Heart right ventricle (tissue), 16 donors: ENCODE measurements at places on chromosomes 5 and 9.

DNA sequence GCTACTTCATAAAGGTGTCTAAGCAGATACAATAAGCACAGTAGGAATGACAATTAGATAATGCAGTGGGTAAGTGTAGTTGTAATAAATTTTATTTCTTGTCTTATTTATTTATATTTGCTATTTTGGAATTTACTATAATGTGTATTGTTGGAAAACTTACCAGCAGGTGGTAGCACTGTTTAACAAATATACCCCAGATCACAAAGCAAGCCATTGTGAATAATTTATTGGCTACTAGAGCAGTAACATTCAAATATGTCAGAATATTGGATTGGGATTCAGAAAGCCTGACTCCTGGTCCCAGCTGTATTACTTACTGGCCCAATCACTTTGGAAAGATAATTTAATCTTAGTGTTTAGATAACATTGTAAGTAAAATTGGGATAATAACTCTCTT lies 78.0 kb downstream of the ISOC1 start:
- DNase-seq = no peak

- no peak for DNase-seq
These were observed 188.0 kb downstream of the SEMA6A start for GRCh38 chr5:116386633-116387032.

DNA sequence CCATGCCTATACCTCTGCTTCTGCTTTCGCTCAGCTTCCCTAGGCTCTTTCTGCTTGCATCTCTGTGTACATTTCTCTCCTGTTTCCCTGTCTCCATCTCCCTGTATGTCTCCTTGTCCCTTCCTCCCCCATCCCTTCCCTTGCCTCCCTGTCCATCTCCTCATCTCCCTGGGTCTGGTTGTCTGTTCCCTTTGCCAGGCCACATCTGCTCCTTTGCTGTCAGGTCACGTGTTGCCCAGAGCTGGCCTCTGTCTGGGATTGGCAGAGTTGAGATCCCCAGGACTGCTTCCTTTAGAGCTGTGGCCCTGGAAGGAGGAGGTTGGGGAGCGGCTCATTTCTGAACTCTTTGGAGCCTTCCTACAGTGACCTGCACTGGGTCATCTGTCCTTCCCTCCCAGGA lies 31.8 kb upstream of the PTGS1 start:
- DNase-seq = no peak

GRCh38 chr9:81558091-81558830 lies 131.1 kb downstream of the TLE1 start:
- DNase-seq = no peak

- DNase-seq = peak; percentile 39
These were observed 54.6 kb upstream of the MAP3K1 start for GRCh38 chr5:56760723-56761122.

DNA sequence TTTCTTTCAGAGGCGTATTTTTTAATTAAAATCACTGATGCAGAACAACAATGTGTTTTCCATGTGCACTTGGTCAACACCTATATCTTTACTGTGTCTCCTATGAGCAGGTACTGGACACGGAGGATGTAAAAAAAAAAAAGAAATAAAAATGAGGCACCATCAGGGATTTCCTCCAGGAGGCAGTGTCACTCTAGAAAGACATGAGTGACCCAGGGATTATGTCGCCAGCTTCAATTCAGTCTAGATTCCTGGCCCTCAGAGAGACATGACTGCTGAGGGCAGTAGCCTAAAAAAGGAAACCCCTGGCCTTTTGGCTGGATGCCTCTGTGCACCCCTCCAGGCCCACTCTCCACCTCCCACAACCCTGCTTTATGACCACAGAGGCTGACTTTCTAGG lies 18.3 kb upstream of the IL33 start:
- DNase-seq = peak; percentile 18

DNA sequence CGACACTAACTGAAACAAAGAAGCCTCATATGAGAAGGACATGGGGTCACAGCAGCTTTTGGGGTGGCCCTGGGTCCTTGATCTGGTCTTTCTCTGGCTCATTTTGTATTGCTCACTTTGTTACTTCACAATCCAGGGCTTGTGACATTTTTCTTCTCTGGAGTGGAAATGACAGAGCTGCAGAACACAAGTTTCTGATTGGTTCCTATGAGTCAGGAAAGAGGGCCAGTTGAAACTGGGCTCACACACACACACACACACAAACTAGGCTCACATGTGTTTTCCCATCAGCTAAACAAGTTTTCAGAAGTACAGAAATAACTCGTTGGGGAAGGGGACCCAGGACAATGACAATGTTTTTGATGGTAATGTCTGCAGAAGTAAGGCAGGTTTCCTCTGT lies 54.3 kb downstream of the TMC1 start:
- DNase-seq = no peak

DNA sequence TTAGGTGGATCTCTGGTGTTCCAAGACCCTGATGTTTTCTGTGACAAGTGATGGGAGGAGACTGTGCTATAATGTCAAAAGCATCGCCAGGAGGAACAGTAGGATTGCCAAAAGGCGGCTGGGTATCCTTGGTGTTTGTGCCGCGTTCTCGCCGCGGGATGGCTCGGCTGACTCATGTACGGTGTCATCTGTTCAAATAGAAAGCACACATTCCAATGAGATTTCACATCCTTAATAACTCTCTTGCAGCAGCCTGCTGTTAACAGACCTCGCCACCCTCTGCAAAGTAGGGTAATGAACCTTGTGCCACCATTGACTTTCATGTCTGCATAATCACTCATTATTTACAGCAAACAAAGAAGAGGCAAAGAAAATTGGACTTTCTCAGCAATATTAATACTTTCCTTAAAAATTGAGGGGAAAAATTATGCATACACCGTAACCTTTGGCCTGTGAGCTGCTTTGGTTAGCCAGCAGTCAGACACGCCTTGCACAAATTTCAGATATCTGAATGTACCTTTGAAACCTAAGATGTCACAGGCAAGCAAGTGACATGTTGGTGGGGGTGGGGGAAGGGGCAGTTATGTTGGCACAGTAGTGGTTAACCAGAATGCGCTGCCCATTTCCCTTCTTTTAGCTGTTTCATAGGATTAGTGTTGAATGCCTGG lies 289.4 kb downstream of the EFNA5 start:
- no peak for DNase-seq

- DNase-seq = no peak
These were observed 5.4 kb downstream of the ABCA2 start for GRCh38 chr9:137022662-137023008.

GRCh38 chr5:146630472-146630871 lies 114.5 kb upstream of the GPR151 start:
- DNase-seq = no peak

GRCh38 chr9:114721491-114722079 lies 39.6 kb upstream of the TEX48 start:
- no peak for DNase-seq

DNA sequence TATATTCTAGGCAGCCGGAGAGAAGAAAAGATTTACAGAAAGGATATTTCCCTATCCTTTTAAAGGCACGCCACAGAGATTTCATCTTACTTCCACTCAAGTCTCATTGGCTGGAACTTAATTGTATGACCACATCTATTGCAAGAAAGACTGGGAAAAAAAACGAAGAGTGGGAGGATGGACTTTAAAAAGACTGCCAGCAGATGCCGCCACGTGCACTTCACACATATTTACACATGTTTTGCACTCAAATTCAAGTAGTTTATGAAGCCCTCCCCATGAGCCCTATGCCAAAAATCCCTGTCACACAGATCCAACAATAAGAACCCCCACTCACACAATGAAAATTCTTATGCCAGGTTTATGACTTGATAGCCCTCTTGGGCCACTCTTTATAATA lies 138.5 kb upstream of the TYRP1 start:
- no peak for DNase-seq

DNA sequence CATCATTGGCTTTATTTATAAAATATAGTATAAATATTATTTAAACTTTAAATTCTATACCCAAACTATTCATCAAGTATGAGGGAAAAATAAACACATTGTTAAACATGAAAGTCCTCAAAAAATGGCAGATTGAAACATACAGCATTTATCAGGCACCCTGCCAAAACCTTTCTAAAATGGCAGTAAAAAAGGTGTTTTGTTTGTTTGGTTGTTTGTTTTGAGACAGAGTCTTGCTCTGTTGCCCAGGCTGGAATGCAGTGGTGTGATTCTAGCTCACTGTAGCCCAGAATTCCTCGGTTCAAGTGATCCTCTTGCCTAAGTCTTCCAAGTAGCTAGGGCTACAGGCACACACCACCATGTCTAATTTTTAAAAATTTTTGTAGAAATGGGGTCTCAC lies 60.1 kb upstream of the ECM2 start:
- no peak for DNase-seq

- DNase-seq = peak; percentile 71
These were observed at the start of gene SGCD for GRCh38 chr5:156326718-156327259. Gene SGCD, plus strand, starts transcription at chr5:156327164.

GRCh38 chr9:77374266-77374665 lies 196.9 kb downstream of the VPS13A start:
- no peak for DNase-seq

- no peak for DNase-seq
These were observed 434.6 kb downstream of the ENC1 start for GRCh38 chr5:74205767-74206578.

DNA sequence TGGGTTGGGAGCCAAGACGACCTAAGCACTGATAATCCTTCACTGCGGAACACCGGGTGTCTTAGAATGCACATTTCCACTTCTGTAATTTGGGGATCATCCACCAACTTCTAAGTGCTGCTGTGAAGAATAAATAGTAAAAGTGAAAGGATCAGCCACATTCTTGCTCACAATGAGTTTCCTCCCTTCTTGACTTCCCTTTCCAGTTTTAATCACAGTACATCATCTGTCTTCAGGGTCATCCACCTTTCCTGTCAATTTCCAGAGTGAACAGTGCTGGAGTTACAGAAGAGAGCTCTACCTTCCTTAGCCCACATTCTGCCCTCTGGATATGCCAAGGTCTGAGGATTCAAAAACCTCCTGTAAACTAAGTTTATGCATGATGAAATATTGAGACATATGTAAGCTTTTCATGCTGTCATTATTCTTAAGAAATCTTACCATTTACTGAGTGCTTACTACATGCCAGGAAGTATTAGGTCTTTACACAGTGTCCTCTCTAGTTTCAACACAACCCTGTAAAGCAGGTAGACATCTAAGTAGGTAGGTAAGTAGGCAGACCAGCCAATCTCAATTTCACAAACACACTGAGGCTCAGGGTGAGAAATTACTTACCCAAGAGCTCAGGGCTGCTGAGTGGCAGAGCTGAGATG lies 105.2 kb downstream of the CDK5RAP2 start:
- DNase-seq = no peak

GRCh38 chr9:110399983-110400382 lies 62.3 kb upstream of the TXNDC8 start:
- DNase-seq = no peak

GRCh38 chr5:93421987-93422401 lies 159.0 kb downstream of the NR2F1-AS1 start:
- DNase-seq = no peak

- no peak for DNase-seq
These were observed 80.3 kb downstream of the S1PR3 start for GRCh38 chr9:89071591-89071990.

- no peak for DNase-seq
These were observed 26.4 kb upstream of the EXOC3 start for GRCh38 chr5:416636-416960.
